ENCODE measurements at places on chromosomes 2 and 18.
A peak's percentile ranks its signal among the peaks of the same experiment; 100 is the strongest.

DNA sequence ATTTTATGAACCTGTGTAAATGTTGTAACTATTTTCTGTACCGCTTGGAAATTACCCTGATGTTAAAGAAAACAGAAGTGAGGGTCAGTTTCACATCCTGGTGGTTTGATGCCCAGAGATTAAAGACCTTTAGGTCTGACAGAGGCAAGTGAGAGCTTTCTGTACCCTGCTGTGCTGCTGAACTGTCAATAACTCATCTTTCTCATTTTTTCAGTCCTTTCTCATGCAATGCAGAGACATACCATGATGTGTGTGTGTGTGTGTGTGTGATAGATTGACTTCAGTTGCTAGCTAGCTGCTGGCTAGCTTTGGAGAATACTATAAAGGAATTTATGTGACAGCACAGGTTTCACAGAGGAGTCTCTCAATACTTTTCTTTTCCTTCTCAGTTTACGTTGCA, 2025.6 kb upstream of the LRRTM1 start:
- DNase-seq: no peak

DNA sequence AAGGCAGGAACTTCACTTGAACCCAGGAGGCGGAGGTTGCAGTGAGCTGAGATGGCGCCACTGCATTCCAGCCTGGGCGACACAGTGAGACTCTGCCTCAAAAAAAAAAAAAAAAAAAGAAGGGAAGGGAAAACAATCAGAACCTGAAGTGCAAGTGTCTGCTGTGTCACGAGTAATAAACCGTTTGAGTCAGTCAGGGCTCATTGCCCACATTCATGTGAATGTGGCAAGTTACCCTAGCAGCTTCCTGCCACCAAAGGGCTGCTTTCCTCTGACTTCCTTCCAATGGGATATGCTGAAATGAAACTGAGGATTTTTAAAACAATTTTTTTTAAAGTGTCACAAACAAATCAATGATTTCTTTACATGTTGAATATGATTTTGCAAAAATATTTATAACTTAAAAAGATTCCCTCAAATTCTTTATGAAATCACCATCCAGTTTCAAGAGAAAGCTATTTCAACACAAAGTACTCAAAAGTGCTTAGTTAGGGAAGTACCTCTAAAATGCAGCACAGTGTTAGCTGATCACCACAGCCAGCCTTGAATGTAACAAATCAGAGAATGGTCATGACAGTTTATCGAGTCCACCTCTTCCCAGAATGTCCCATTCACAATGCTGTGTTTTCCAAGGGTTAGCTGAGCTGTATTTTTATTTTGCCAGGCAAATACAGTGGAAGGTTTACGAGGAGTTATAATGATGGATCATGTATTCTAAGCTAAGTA, 36.4 kb downstream of the WDSUB1 start:
- peak; percentile 62 for DNase-seq

- no peak for DNase-seq
Observed at GRCh38 chr2:209976698-209977385, 25.6 kb upstream of the RPE start.

DNA sequence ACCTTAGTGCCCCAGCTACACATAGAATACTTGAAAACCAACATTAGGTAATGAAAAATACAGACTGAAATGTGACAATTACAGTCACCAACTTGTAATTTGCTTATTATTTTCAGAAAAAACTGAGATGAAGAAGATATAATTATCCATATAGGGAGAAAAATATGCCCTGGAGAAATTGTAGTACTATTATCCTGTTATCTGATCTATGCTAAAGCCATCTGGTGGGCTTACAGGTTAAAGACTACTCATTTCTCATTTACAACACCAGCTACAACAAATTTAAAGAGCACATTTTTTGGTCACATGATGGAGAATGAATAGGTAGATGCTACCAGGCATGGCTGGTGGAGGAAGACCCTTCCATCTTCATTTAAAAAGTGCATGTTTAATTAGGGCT, 79.6 kb upstream of the NYAP2 start:
- no peak for DNase-seq

DNA sequence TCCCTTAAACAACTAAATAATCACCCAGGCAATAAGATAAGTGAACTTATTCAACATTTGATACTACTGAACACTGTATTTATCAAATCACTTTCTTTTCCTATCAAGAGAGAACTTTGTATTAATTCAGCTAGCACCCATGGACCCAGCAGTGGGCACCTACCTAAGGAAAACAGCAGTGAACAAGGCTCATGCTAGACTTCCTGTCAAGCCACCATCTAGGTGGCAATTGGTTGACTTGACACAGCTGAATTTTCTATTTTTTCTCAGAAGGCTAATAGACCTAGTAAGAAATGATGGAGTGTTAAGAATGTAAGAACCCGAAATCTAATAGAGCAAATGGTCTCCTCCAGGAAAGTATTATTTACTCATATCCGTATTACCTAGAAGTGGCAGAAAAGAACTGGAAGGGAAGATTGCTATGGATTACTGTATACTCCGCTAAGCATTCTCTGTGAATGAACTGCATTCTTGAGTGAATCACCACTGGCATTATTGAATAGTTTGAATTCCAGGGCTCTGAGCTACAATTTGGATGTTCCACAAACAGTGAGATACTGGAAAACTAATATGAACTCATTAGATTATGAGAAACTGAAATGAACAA, 988.2 kb upstream of the CDH2 start:
- DNase-seq: peak; percentile 88

DNA sequence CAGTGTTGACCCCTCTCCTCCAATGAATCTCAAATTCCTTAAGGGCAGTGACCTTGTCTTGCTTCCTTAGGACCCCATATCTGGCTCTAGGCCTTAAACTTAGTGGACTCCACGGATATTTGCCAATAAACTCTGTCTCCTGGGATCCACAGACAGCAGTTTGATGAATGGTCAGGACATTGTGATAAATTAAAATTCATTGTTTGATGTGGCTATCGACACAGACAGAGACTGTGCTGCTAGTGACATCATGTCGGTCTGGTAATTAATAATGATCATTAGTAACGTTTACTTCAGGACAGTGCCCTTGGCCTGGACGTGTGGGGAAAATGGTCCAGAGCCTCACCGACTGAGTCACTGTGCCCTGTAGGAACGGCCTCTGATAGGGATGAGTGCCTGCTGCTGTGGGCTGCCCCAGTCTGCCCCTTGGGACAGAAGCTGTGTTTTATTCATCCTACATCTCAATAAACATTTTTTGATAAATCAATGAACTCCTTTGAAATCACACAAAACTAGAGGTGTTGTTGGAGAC, 5.2 kb upstream of the SLC35F6 start:
- DNase-seq: peak; percentile 35

DNA sequence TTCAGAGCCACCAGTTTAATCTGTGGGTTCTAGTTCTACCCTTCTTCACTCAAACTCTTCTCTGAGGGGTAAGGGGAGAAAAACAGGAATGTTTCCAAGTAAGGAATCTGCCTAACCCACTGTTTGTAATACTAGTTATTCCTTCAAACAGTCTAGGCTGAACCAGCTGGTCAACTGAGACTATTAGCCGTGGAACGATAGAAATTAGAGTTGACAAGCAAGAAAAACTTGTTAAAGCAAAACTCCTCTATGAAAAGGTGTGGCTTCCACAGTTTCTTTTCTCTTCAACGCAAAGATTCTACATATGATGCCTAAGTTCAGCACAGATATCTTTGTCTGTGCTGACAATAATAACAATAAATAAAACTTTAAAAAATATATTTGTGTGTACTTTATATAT, 11.5 kb downstream of the PAIP2B start:
- DNase-seq: no peak

- DNase-seq: no peak
Observed at GRCh38 chr2:208819190-208819589, 412.6 kb downstream of the PTH2R start.

GRCh38 chr2:187117483-187117882, 268.5 kb upstream of the ZSWIM2 start:
- DNase-seq: no peak

GRCh38 chr2:109289504-109290222, 160.7 kb downstream of the SH3RF3 start:
- no peak for DNase-seq

GRCh38 chr2:42914314-42914713, 121.9 kb upstream of the HAAO start:
- DNase-seq: no peak

- DNase-seq: no peak
Observed at GRCh38 chr2:195810340-195811098, 153.5 kb downstream of the SLC39A10 start.

GRCh38 chr2:23587341-23587880, 202.4 kb downstream of the KLHL29 start:
- DNase-seq: no peak

- peak; percentile 58 for DNase-seq
Observed at GRCh38 chr2:217650716-217651360, 352.0 kb downstream of the TNS1 start.

GRCh38 chr2:51290725-51291124, 258.8 kb upstream of the NRXN1 start:
- peak; percentile 6 for DNase-seq
